Esophagus mucosa (tissue), 1 donor: ENCODE measurements at places on chromosomes 5 and 9.

GRCh38 chr5:172692981-172693380, 51.9 kb downstream of the NEURL1B start:
- ATAC-seq, result no peak

DNA sequence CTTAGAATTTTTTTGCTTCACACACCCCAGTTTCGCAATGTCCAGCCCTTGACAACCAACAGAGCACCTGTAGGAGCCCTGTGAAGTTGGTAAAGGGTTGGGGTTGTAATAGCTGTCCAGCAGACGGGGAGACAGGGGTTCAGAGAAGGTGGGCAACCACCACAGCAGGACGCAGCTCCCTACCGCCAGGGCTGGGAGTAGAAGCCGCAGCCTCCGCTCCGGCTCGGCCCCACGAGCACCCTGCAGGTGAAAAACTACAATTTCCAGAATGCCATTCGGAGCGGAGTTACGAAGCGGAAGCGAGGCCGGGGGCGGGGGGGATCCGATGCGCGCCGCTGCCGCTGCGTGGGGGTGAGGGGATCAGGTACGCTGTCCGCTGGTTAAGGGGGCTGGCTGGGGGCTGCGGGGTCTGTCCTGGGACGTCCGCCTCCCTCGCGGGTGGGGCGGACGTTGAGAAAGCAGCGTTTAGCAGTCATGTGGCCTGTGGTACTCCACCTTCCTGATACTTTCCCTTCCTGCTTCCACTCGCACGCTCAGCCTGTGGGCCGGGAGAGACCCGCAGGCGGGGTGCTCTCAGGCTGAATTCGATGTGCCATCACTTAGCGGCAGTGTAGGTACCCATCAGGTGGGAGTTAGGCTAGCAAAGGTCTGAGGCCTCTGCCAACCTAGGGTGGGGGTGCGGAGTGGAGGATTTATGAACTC, at the start of gene TRMT10B:
Gene TRMT10B (plus strand): TSS at position 317 of the 702 bp plus-strand sequence. CDS start 8,127 bp downstream, outside the sequence.
- peak; percentile 81 for ATAC-seq

- peak; percentile 26 for ATAC-seq
Observed at GRCh38 chr9:6197330-6197729, 18.3 kb upstream of the IL33 start.

DNA sequence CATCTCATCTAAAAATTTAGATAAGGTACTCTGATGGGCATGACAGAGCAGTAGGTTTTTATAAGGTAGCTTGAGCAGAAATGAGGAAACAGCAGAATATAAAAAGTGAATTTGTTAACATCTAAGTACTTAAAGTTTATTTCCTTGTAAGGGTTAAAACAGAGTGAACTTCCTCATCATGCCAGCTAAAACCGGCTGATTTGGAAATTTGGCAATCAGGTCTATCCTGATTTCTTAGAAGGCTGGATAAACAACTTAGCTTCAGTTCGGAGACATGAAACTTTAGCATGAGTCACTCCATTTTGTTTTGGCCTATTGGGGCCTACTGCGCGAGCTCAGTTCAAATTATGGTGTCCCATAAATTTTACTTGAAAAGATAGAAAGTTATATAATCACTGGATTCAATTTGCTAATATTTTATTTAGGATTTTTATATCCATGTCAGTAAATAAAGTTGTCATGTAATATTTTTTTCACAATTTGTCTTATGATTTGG, 241.6 kb upstream of the RORB start:
- ATAC-seq, result peak; percentile 82

DNA sequence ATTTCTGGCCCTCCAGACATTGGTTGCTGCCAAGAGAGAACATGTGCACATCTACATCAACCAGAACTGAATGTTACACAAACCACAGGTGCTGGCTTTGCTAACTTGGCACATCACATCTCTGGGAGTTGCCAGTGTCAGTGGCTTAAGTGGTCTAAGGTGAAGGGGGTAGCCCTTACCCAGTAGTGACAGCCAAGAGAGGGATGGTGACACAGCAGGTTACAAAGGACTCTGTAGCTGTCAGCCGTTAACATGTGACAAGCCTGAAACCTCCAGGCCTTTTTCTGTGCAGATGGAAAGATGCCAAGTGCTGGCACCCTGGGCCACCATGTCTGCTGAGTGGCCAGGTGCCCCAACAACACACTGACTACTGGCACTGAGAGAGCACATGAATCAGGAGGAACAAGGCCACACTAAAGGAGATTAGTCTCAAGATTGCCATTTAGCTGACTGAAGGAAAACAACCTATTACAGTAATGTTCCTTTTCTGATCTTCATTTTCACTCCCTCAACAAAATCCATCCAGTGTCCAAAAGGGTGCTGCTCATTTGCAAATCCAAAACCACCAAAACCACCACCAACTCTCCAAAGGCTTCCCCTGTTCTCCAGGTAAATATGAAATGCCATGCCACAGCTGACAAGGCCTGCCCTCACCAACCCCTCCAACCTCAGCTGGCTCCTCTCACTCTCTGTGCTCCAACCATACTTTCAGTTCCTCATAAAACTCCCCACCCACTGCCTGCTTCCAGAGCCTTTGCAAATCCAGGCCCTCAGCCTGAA, 20.2 kb downstream of the SIL1 start:
- no peak for ATAC-seq

DNA sequence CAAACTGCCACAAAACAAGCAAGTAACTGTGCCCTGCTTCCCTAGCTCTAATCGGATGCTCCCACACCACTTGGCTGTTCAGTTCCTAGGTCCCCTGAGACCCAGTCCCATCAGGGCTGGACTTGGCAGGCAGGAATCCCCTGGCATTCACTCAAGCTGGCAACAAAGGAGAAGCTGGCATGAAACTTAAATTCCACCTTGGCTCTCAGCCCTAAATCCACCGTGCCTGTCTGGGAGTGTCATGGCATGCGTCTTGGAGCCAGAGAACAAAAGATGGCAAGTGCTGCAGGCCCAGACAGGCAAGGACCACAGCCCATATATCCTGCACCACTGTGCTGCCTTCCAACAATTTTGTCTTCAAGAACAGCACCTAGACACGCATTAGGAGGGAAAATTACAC, 38.2 kb downstream of the ETF1 start:
- ATAC-seq, result peak; percentile 85

GRCh38 chr5:143063175-143063970, 293.2 kb downstream of the ARHGAP26 start:
- ATAC-seq, result no peak

DNA sequence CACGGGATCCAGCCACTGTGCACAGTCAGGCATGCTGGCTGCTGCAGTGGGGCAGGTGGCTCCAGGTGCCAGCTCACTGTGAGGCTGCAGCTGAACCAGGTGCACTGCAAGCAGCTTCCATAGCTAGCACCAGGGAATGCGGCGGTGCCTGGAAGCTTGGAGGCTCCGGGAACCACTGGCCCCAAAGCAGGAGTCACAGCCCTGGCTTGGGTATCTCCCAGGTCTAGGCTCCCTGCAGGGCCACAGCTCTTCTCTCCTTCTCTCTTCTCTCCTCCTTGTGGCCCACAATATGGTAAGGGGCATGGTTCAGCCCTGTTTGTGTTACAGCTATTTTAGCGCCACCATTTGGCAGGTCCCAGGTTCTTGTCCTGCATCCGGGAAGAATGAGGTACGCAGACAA, 6.7 kb upstream of the MTMR12 start:
- ATAC-seq, result peak; percentile 25
